ENCODE measurements at places on chromosomes 1 and 21.

DNA sequence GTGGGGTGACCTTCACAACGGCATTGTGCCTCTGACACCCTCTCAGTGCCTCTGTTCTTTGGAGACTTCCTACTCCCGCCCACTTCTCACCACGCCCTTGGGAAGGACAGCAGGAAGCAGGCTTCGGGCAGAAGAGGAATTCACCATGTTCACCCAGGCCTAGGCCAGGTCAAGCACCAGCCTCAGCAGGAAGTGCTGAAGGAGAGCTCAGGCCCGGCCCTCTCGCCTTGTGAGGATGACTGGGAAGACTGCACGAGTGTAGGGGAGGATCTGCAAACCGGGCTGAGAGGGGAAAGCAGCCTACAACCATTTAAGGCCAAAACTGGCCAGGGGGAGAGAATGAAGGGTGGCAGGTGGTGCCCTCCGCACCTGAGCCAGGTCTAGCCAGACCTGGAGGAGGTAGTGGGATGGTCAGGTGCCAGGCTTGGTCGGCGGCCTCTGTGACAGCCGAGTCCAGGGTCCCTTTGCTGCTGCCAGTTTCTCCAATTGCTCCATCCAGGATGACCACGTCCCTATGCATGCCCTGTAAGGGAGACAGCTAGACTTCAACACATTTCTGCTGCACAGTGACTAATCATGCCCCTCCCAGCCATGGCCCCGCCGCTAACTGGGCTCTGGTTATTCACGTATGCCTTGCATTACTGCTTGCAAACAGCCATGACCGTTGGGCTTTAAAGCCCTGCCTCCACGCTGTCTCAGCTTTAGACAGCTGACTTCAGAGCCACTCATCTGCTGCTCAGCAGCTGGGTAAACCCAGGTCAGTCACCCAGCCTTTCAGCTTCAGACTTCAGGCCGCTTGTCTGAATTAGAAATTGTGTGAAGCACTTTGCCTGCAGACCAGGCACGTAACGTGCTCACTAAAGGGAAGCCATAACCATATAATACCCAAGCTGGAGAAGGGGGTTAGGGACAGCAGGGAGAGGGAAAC is 8.9 kb downstream of the MRTO4 start:
- no peak for DNase-seq

DNA sequence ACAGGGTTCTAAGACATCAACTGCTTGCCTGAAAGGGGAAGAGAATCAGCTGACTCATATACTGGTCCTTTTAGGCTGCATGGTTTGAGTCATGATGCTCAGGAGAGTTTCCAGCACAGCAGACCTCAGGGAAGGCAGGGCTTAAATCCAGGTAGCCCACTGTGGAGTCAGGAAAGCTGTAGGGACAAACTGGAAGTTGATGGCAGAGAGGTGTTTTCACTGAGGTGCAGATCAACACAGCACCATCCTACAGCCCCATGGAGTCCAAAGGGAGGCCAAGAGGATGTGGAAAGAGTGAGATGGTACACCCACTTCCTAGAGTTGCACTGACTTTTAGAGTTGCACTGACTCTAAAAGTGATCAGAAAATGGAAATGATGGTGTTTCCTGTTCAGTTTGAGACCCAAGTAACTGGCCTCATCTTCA is 252.4 kb upstream of the DUSP10 start:
- no peak for DNase-seq

DNA sequence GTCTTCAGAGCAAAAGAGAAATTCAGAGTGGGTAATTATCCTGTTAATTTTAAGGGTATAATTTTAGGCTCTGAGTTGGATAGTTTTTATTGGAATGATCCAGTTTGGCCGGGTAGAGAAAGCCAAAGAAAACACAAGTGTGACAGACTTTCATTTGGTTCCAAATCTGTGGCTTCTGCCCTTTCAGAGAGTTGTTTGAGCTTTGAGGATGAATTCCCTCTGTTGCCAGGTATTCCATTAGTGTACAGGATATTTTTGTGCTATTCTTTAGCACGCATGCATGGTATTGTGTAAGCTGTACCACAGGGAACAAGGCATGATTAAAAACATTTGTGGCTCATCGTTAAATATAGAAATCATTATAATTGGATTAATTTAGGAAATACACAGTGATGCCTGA is 384.4 kb downstream of the ADGRL2 start:
- DNase-seq, result no peak

GRCh38 chr1:51750218-51750617 is 128.3 kb downstream of the NRDC start:
- DNase-seq, result no peak

- no peak for DNase-seq
Observed at GRCh38 chr1:214688891-214689290, 85.9 kb downstream of the CENPF start.

- DNase-seq, result no peak
Observed at GRCh38 chr1:51973587-51974474, 16.7 kb downstream of the RAB3B start.

GRCh38 chr1:62395291-62395690 is 41.6 kb upstream of the USP1 start:
- no peak for DNase-seq

DNA sequence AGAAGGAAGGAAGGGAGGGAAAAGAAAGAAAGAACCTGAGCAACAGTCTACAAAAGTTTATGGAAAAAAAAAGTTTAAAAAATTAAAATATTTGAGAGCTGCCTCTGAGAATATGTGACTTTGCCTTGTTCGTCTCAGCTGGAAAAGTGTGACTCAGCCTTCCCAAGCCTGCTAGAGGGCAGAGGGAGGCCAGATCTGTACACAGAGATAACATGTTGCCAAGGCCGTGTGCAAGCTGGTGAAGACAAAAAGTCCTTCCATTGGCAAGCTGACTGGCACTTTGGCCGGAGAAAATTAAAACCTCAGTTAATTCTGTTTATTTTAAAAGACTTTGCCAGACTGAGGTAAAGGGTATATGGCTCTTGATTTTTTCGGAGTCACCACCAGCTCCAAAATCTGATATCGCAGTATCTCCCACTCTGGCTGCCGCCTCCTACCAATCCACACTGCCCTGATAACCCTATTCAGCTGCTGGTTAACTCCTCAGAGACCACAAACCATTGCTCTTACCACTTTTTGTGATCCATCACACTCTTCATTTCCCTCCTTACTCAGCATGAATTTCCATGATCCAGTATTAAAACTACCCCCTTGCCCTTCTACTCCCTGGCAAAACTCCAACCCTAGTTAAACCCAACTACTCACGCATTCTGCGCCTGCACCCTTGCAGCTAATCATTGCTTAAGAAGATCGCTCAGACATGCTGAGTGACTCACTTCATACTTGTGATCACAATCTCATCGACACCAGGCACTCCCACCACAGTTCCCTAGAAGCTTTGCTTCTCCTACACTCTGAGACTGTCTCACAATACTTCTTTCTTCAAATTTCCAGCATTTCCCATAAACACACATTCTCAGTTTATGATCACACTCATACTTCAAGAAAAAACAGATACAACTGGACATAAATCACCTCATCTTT is 5.7 kb upstream of the PPP1R15B start:
- no peak for DNase-seq

GRCh38 chr1:2229037-2229864 is 1.1 kb downstream of the SKI start:
- DNase-seq, result peak; percentile 48

DNA sequence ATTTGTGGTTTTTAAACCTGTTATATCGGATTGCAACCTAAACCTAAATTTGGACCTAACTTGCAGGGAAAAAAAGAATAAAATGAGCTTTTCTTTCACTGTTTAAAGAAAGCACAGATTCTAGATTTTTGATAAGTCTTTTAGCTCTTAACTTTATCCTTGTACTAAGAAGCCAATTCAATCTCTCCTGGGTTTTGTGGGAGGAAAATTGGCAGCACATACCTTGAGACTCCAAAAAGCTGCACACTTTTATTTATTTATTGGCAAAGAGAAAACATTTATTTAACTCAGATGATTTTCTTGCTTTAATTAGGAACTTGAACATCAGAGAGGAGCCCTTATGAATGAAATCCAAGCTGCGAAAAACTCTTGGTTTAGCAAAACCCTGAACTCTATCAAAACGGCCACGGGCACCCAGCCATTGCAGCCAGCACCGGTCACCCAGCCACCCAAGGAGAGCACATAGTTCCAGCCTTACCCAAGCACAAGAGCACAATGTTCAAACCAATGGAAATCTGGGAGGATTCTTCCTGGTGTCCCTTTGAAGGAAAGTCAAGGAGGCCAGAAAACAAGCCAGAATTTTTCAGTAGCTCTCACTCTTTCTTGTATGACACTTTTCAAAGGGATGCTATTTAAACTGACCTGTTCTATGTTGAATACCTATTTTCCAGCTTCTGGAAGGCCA is 10.1 kb upstream of the CACYBP start:
- no peak for DNase-seq

DNA sequence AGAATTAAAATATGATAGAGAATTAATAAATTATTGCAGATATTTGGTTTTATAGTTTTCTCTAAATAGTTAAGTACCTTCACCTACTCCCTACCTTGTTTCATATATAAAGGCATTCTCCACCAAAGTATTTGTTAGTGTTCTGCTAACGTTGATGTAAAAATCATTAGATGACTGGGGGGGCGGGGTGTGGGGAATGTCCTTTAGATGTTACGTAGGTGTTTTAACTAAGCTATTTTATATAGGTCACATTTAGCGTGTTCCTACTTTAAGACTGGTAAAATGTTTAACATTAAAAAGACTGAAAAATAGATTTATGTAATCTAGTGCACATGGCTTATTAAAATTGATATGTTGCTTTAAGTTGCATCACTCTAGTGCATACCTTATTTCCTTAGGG is 48.6 kb downstream of the PTPRC start:
- DNase-seq, result no peak

- DNase-seq, result no peak
Observed at GRCh38 chr1:118960567-118961136, 27.5 kb downstream of the TBX15 start.

- no peak for DNase-seq
Observed at GRCh38 chr1:18527921-18528320, 47.2 kb downstream of the KLHDC7A start.

- DNase-seq, result no peak
Observed at GRCh38 chr1:28374297-28374696, 4.8 kb downstream of the PHACTR4 start.

GRCh38 chr1:63640633-63641567 is 47.7 kb downstream of the PGM1 start:
- no peak for DNase-seq

- DNase-seq, result no peak
Observed at GRCh38 chr1:247740721-247741120, 2.3 kb downstream of the OR14K1 start.

- no peak for DNase-seq
Observed at GRCh38 chr1:191346381-191346780, 811.9 kb upstream of the RGS18 start.

DNA sequence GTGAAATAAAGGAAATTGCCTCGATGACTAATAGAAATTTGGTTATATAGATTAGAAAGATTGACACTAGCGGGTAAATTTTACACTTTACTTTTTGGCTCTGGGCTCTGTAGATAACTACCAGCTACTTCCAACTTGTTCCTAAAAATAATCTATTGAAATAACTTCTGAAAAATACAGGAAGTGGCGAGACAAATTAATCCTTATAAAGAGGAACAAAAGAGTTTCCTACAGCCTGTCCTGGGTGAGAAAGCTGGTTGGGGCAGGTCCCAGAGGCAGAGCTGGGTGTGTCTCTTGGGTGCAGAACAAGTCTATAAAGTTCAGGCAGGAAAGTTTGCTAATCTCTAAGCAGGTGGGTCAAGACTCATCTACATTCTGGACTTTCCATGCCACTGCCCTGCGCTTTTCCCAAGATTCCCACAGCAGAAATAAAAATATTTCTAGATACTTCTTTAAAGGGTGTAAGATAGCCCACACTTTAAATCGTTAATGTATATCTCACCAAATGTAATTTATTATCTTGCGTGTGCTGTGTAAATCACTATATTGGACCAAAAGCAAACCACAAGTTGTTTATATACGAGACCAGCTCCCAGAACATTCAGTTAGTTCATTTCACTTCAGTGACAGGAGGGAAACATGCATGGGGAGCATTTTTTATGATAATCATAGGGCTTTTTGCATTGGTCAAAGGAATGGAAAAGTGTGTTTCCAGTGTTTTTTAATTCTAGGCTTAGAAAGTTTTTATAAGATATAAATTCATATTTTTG is 70.1 kb upstream of the NRIP1 start:
- DNase-seq, result no peak

DNA sequence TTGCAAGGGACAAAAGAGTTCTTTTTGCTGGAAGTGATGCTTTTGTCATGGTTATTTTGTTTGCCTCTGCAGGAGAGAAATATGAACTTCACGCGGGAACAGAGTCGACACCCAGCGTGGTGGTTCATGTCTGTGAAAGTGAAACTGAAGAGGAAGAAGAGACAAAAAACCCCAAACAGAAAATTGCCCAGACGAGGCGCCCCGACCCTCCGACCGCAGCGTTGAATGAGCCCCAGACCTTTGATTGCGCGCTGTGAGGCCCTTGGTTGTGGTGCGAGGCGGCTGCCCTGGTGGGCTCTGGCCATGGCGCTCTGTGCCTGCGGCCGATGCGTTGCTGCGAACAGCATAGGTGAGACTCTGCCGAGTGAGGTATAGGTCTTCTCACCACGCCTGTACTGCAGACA is 20.9 kb upstream of the NCMAP start:
- DNase-seq, result peak; percentile 52

- DNase-seq, result no peak
Observed at GRCh38 chr1:16253332-16253922, 16.4 kb upstream of the CPLANE2 start.

DNA sequence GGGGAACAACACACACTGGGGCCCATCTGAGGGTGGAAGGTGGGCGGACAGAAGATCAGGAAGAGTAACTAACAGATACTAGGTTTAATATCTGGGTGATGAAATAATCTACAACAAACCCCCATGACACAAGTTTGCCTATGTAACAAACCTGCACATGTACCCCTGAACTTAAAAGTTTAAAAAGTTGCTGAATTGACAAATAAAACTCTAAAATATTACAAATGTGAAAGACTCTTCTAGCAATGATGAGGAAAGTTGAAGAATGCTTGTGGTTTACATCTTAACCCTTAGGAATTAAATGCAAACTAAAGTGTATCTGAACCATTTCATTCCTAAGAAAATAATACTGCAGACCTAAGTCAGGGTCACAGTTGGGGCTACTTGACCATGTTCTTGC is 525.6 kb upstream of the CAMK1G start:
- no peak for DNase-seq

DNA sequence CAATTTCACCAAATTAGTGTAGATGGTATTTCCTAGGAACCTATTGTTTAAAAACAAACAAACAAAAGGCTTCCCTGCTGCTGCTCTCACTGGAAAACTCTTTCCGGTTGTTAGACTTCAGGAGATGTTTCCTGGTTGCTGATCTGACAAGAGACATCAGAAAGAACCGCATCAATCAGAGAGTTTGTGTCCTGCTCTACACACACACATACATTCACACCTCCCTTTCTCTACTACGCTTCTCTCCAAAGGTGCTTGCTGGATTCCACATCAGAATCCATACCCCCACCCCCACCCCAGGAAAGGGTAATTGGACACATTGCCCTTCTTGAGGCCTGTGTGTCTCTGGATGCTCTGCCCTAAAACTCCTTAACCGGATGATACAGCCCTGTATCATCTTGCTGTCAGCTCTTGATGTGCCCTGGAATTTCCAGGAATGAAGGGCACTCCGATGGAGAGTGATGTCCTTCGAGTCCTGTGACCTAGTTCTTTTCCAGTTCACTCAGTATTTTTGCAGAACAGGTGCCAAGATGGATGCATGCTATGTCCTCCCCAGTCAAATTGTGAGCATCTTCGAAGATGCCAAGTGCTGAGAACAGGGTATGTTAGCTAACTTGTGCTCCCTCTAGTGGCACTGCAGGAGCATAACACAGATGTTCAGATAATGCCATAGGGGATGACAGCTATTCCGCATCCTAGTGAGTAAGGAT is 113.7 kb upstream of the SLC35F3 start:
- peak; percentile 2 for DNase-seq

GRCh38 chr1:95004013-95004412 is 68.7 kb downstream of the ALG14 start:
- DNase-seq, result no peak

All from NCI-H526 treated with DMSO at 0.1 percent for 48 hours (cell line).